ENCODE measurements at places on chromosomes 12 and 14.

- DNase-seq, result no peak
These were observed 56.1 kb downstream of the EPS8 start for GRCh38 chr12:15733136-15733535.

DNA sequence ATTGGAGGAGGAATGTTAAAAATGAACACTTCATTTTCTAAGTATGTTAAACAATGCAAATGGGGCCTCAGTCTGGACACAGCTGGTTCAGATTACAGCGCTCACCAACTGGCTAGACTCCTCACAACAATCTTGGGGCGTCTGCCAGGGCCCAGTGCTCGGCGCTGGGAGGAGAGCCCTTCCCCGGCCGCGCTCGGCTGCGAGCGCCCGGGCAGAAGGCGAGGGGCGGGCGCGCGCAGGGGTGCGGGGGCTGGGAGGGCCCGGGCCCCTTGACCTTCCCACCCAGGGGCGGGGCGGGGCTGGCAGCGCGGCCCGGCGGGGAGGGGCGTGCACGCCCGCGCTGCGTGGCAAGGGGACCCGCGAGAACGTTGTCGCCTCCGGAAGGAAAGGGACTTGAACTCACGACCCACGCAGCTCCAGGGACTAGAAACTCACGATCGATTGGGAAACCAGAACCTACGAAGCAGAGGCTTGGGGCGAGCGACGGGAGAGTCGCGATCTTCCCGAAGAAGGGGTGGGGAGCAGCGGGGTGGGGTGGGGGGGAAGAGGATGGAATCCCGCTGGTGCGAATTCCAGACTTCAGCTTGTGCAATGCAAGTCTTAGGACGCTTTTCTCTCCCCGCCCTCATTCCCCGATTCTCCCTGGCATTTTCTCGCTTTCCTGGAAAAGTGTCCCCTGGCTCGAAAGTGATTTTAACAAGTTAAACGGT is at the start of gene FBLN5:
Gene FBLN5, minus strand, starts transcription at position 220 of the 710 bp plus-strand sequence. CDS start 465 bp downstream, outside the sequence.
- peak; percentile 88 for DNase-seq

- DNase-seq, result no peak
These were observed 323.1 kb downstream of the PDZRN4 start for GRCh38 chr12:41511247-41511646.

DNA sequence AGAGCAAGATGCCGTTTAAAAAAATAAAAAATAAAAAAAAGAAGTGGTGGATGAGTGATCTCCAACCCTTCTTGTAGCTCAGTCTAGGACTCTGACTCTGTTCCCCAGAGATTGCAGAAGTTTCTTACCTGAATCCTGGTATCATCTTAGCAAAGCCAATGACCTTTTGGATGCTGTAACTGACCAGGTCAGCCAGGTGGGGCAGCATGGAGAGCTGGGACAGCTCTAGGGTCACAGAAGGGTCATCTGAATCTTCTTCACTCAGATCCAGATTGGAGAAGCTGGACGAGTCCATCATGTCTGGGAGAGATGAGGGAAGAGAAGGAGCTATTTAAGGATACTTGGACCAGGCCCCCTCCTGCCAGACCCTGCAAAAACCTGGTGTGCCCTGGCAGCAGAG is 35.8 kb upstream of the HDAC7 start:
- DNase-seq, result no peak

- no peak for DNase-seq
These were observed 35.8 kb downstream of the USP15 start for GRCh38 chr12:62296001-62296400.

GRCh38 chr14:86847140-86847539 is 1145.8 kb downstream of the GALC start:
- no peak for DNase-seq

DNA sequence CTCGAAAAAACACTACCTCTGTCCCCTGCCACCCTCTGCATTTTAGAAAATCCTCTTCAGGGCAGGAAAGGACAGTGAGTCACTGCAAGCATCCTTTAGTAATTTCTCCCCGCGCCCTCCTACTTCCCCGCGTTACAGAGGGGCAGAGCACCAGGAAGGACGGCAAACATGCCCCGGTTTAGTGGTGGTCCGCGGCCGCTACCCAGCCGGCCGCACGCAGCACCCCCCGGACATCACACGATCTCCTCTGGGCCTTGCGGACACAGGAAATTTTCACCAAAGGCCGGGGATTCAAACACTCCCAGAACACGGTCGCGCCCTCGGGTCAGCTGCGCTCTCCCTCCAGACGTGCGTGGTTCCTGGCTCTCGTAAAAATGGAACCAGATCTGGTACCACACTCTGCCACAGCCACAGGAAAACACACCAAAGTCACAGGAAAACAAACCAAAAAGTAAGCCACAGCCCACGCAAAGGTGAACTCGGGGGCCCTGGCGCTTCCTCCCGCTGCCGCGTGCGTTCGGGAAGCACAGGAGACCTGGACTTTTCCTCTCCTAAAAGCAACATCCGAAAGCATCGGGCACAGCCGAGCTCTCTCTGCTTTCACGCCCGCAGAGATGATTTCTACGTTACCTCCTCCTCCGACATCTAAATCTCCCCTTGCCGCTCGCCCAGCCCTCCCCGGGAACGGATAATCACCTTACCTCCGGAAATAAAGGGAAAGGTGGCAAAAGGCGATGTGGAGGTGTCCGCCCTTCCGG is 839 bp downstream of the SLC38A1 start:
- DNase-seq, result peak; percentile 30

DNA sequence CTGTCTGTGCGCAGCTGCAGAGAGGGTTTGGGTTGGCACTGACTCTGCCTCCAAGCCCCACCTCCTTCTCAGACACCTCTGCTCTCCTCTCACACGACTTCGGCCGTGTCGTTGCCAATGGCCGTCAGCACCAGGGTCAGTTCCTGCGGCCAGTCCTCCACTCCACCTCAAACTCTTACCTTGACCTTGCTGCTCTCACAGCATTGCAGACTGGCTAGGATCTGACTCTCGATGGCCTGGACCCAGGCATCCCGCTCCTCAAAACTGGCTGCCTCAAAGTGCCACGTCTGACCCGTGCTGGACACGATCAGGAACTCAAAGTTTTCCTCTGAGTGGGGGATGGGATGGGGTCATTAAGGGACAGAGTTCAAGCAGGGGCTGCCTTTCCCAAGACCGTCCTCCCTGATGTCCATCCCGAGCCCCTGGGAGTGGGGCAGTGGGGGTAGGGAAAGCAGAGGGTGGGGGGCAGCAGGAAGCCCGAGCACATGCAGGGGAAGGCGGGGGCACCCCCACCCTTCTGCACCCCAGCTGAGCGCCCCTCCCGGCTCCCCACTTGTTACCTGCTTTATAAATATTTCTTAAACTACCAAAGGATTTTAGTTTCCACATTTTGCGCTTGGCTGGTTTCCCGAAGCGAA is 10.7 kb downstream of the AGAP2 start:
- no peak for DNase-seq

DNA sequence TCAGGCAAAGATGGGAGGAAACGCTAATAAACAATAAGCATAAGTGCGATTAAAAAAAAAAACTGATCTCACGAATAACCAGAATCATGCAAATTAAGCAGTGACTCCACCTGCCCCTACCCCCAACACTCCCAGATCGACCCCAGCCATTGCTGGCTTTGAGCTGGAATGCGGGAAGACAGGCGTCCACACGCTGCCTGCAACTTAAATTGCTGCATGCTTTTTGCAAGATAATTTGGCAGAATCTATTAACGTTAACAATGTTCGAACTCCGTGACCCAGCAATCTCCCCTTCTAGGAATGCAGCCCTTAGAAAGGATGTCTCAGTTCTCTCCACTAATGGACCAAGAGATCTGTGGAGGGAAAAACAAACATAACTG is 935 bp upstream of the CKB start:
- DNase-seq, result no peak

DNA sequence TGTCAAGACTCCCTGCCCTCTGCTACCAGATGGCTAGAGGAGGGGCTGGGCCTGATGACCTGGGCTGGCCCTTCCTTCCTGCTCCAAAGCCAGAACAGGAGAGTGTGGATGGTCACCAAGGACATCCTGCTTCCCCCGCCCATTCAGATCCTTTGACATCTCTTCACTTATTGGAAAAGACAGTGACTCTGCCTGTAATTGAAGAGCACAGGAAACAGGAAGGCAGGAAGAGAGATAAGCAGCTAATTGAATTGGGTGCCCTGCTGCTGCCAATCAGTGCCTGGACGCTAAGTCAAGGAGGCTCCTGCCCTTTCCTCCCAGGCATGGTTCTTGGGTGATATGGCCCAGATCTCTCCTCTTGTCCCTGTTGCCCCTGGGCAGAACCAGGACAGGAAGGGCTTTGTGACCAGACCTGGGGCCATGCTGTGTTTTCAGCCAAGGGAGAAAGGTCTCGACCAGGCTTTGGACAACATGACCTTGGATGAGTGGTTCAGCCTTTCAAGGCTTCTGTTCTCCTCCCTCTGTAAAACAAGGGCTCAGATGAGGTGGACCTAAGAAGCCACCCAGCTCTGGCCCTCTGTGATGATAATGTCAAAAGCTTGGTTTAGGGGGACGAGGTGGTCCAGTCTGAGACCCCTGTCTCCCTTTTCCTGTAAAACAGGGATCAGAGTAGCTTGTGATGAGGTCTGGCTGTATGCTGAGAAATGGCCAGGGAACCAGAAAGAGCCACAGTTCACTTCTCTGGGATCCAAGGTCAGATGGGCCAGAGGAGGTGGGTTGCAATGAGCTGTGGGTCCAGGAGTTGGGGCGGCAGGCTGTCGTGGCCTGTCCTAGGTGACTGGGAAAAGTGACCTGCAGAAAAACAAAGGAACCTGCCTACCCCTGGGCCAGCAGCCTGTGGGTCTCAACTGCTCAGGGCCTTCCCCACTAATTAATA is 38.8 kb downstream of the FAM222A start:
- peak; percentile 5 for DNase-seq

- DNase-seq, result peak; percentile 60
These were observed 717 bp downstream of the PPHLN1 start for GRCh38 chr12:42326541-42327226.

DNA sequence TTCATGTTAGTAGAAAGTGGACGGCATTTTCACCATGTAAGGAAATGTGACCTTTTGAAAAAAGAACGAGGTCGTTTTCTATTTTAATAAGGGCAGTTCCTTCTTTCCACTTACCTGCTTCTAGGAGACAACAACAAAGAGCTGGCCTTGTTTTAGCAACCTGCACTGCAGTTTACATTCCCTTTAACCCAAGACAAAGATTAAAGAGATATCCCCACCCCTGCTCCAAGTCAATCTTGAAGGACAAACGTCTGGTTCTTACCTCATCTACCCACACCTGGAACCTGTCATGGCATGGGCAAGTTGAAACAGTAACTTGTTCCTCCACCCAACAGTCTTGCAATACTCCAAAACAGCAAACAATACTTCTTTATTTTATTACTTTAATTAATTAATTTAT is 32.7 kb downstream of the ZCCHC8 start:
- DNase-seq, result no peak

GRCh38 chr14:99463974-99464373 is 16.7 kb downstream of the SETD3 start:
- DNase-seq, result no peak

DNA sequence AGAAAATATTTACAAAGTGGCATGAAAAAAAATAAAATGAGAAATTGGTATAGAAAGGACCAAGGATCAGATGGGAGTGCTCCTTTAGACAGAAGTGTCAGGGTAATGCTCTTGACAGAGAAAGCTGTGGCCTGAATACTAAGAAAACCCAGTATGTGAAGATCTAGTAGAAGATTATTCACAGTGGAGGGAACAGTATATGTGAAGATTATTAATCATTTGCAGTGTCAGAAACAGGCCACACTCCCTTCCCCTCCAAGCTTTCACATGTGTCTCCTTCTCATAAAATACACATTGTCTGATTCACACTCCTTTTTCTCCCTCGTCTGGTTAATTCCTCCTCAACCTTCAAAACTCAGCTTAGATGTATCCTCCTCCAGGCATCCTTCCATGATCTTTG is 41.3 kb downstream of the CAPS2 start:
- no peak for DNase-seq

DNA sequence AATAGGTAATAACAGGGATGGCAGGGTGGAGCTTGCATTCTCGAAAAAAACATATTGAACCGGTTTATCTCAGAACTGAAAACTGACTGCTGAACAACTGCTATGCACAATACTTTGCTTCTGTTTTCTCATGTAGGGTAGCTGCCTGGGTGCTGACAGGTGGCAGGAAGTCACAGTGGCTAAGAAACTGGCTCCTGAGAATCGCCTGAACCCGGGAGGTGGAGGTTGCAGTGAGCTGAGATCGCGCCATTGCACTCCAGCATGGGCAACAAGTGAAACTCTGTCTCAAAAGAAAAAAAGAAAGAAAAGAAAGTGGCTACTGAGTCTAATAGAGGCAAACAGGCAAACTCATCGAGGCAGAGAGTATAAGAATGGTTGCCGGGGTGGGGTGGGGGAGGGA is 113.1 kb downstream of the CCDC60 start:
- DNase-seq, result no peak

DNA sequence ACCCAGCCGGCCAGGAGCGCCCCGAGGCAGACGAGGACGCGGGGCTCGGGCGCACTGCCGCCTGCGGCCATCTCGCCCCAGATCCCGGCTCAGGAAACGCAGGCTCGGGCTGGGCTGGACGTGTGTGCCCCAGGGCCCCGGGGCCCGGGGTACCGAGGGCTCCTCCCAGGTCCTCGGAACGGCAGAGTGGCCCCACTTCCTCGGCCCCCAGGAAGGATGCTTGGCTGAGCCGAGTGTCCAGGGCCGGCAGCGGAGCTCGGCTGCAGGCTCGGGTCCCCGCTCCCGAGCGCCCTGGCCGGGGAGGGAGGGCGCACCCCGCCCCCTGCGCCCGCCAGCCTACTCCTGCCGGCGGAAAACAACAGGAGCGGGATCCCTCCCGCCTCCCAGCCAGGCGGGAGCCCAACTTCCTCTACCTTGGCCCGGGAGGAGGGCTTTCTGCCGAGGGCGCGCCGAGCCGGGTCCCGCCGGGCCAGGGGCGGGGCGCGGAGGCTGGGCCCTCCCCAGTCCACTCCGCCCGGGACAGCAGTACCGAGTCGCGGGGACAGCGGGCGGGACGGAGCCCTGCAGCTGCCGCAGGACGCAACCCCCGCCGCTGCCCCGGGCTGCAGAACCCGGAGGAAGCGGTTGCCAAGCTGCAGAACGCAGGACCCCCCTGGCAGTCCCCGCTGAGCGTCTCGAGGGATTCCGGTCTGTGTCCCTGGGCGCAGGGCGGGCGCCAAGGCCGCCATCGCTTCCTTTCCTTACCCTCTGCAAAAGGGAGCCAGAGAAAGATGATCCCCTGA is at the start of gene VSIG10:
Gene VSIG10, minus strand, starts transcription at position 411 of the 782 bp plus-strand sequence. Its CDS starts 340 bp downstream, at position 71.
- peak; percentile 68 for DNase-seq

DNA sequence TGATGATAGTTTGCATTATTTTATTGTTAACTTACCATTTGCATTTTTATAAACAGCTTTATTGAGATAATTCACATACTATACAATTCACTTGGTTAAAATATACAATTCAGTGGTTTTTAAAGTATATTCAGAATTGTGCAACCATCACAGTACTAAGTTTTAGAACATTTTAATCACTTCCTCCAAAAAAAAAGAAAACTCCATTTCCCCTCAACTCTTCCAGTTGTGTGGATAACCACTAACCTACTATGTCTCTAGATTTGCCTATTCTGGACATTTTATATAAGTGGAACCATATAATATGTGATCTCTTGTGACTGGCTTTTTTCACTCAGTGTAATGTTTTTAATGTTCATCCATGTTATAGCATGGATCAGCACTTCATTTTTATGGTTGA is 41.3 kb downstream of the WNK1 start:
- DNase-seq, result no peak

Data from femur (tissue), 1 donor.